ENCODE measurements at places on chromosomes 2 and 18.

- DNase-seq, result no peak
Measured at GRCh38 chr18:68429841-68430240, 285.1 kb downstream of the TMX3 start.

GRCh38 chr2:70851704-70852103, 16.1 kb upstream of the CD207 start:
- DNase-seq, result no peak

GRCh38 chr2:58680755-58681310, 439.7 kb upstream of the FANCL start:
- no peak for DNase-seq

GRCh38 chr2:8720741-8721140, 38.9 kb downstream of the ID2 start:
- no peak for DNase-seq

GRCh38 chr18:8948011-8948410, 154.5 kb upstream of the NDUFV2 start:
- no peak for DNase-seq

DNA sequence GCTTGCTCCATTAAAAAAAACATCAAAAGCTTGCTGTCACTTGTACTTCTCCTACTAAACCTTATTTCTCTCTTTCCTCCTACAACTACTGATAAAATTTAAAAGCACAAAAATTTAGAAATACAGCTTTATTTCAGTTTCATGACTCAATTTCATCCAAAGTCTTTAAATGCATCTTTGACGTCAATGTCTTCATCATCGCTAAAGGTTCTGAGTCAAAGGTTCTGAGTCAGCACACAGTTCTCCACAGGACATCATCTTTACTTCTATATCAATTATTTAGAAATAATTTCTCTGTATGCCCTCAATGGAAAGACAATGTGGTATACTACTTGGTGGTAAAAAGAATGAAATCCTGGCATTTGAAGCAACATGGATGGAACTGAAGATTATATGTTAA, 163.9 kb upstream of the DNMT3A start:
- no peak for DNase-seq

DNA sequence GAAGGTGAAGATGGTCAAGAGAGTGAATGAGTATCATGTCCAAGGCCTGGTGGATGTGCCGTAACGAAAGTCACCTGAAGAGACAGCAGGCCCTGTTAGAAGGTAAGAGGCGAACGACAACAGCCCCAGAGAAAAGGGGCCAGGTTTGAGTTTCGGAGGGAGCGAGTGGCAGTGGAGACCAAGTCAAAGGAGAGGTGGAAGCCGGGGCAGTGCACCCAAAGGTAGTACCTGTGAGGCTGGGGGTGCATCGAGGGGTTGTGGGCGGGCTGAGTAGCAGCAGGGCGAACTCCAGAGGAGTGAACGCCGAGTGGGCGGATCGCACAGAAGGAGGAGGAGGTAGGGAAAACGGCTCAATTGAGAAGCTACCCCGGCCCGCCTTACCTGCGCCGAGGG, 358 bp downstream of the USP37 start:
- peak; percentile 72 for DNase-seq

GRCh38 chr2:32358111-32358482, 1.3 kb downstream of the BIRC6 start:
- DNase-seq, result peak; percentile 0

DNA sequence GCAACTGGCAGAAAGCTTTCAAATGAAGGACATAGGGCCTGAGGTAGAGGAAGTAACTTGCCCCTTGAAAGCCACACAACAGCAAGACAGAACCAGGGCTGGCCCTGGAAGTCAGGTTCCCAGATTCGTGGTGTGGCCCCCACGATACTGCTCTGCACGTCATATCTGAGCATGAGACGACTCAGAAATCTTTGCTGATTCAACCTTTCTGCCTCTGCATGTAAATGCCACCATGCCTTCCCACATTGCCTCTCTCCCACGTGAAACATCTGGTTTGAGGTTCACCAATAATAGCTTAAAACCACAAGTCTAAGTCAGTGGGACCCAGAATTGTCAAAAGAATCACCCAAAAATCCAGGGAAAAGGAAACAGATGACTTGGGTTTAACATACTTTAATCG, 214.0 kb upstream of the TRIB2 start:
- DNase-seq, result no peak

GRCh38 chr2:189407281-189408209, 33.7 kb upstream of the WDR75 start:
- no peak for DNase-seq

Measured in T-helper 22 cell (primary cell).